ENCODE measurements at places on chromosomes 1 and 21.

DNA sequence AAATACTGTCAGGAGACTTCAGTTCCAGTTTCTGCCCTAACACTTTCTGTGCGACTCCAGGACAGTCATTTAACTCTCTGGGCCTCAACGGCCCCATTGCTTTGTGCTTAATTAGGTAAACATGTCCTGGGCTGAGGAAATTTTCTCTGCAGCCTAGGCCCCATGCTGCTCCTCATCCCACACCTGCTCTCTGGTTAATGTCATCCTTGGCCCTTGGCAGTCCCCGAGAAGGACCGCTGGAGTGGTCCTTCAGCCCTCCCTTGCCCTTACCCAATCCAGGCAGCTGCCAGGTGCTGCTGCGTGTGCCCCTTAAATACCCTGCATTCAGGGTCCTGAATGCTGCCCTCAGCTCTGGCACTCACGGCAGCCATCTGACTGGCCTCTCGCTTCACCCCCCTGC lies 18.7 kb downstream of the UBL4B start:
- DNase-seq, result no peak

DNA sequence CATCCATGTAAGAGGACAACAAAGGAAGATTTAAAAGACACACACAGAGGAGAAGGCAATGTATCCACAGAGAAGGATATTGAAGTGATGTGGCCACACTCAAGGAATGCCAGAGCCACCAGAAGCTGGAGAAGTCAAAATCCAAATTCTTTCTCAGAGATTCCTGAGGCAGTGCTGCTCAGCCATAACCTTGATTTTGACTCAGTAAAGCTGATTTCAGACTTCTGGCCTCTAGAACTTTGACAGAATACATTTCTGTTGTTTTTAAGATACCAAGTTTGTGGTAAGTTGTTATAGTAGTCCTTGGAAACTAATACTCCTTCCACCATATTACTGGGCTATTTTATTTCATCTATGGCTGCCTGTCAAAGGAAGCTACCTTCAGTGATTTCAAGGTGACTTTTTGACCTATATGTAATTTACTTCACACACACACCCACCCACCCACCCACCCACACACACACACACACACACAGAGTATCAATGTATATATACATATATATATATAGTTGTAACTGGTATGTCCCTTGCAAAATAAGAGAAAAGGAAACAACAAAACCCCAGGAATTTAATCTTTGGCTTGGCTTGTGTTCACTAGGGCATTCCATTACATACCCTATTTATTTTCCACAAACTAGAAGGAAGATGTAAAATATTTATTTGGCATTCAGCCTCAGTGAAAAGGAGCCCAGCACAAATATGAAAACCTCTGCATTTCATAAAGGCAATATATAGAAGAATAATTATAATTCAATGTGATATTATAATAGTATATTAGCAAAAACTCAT lies 142.1 kb upstream of the PTGFR start:
- no peak for DNase-seq

GRCh38 chr1:210330279-210330866 lies 1.7 kb downstream of the HHAT start:
- DNase-seq, result no peak

DNA sequence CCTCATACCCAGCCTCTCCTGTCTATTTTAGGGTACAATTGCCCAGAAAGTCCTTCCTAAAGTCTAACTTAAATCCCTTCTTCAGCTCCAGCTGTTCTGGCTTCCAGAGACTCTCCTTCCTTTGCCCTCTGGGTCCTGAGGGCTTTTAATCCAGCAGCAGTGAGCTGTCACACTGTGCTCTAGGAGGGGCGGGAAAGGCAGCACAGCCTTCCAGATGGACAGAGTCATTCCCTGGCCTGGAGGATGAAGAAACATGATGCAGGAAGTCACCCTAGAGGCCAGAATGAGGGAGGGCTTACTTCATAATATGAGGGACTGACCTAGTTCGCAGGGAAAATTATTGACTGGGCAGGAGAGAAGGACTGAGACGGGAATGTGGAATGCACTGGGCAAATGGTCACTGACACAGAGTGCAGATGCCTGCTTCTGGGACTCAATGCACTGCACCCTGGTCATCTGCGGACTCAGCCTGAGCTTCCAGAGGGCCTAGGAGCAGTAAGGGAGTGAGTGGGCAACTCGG lies 1.3 kb downstream of the SH2D2A start:
- no peak for DNase-seq

GRCh38 chr1:177119311-177119710 lies 45.2 kb downstream of the ASTN1 start:
- DNase-seq, result no peak

DNA sequence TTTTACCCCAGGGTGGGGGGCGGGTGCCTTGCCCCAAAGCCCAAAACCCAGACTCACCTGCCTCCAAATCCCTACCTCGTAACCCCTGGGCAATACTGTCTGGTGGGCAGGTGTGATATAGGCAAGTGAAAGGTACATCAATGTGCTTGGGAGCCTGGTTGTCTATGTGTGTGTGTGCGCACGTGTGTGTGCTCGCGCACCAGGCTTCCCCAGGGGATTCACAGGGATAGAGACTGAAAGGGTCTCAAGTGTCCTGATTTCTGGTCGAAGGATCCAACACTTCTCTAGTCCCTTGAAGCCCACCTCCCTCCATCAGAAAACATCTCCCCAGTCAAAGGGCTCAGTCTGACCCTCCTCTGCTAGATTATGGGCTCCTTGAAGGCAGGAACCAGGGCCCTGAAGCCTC lies 28.9 kb upstream of the EPB41 start:
- no peak for DNase-seq

- no peak for DNase-seq
Measured at GRCh38 chr1:247111700-247112478, 7.7 kb upstream of the ZNF669 start.

- DNase-seq, result no peak
Measured at GRCh38 chr1:234226113-234226818, 147.0 kb upstream of the COA6 start.

GRCh38 chr1:108569097-108569728 lies 9.3 kb downstream of the EEIG2 start:
- no peak for DNase-seq

DNA sequence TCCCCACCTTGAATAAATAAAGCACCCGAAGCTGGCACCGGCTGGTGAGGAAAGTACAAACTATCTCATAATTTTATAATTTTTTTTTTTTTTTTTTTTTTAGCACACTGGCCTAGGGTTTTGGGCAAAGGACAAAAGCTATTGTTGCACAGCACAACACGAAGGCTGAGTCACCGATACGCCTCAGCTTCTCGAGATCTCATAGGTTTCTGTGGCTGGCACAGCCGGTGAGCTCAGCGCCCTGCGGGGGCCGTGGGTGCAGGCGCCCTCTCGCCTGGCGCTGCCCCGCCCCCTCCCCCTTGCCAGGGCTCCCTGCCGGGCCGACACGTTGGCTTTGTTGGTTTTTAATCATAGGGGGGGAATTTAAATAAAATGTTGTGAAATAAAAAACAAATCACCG lies 17.2 kb downstream of the CASZ1 start:
- DNase-seq, result no peak
